Adrenal gland (tissue), 19 donors: ENCODE measurements at places on chromosomes 7 and 10. TPM values are rescaled to one million over a fixed set of nuclear protein-coding genes. Genes with fewer than 3 reads are reported as not detected.
A peak's percentile ranks its signal among the peaks of the same experiment; 100 is the strongest.

LOXL4 gene
- 0.61 TPM for total RNA-seq

TDRD1 gene
- total RNA-seq: not detected

DNA sequence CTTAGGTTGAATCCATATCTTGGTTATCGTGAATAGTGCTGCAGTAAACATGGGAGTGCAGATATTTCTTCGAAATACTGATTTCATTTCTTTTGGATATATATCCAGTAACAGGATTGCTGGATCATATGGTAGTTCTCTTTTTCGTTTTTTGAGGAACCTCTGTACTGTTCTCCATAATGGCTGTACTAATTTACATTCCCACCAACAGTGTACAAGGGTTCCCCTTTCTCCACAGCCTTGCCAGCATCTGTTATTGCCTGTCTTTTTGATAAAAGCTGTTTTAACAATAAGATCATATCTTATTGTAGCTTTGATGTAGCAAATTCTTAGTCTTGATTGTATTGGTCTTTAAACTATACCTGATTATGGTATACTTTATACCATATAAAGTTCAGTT lies 45.3 kb downstream of the ZNRF2 start:
- no peak for DNase-seq

MYH16 gene
- 0.28 TPM for total RNA-seq

- peak; percentile 95 for DNase-seq
These were observed at the start of gene COMTD1 for GRCh38 chr10:75235375-75236177. Gene COMTD1, minus strand, starts transcription at chr10:75235957. Its CDS starts 29 bp downstream, at chr10:75235928.

- no peak for DNase-seq
These were observed 59.3 kb upstream of the IGFBP3 start for GRCh38 chr7:45980181-45980905.

- no peak for DNase-seq
These were observed 35.8 kb downstream of the FOXP2 start for GRCh38 chr7:114450431-114450830.

NKX2-3 gene
- total RNA-seq: not detected

DNA sequence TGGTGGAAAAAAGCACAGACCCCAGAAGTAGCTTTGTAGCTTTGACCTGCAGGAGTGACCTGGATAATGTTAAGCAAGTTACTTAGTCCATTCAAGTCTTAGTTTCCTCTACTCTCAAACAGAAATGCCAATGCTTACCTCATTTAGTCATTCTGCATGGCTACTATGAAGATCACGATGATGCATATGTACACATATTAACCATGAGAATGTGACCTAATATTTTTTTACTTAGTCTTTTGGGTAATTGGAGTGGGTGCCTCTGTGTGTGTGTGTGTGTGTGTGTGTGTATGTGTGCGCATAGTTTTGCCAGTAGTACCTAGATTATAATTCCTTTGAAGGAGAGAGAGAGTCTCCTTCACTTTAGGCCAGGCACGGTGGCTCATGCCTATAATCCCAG lies 95.8 kb downstream of the NRP1 start:
- DNase-seq: no peak

DNA sequence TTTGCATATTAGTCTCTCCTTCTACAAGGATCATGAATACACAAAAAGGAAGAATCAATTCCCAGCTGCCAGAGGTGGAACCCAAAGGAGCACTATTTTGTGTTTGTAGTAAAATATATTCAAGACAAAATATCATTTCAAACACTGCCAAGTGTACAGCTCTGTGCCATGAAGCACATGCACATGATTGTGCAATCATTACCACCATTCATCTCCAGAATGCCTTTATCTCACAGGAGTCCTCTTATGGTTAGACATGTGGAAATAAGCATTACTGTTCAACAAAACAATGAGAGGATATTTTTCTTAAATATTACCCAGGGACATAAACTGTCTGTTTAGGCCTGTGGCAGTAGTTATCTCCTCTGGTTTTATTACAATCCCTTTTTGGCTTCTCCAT lies 151.4 kb upstream of the PPP1R3A start:
- DNase-seq: no peak

GRCh38 chr7:68417002-68417401 lies 1181.3 kb upstream of the AUTS2 start:
- DNase-seq: no peak

DNA sequence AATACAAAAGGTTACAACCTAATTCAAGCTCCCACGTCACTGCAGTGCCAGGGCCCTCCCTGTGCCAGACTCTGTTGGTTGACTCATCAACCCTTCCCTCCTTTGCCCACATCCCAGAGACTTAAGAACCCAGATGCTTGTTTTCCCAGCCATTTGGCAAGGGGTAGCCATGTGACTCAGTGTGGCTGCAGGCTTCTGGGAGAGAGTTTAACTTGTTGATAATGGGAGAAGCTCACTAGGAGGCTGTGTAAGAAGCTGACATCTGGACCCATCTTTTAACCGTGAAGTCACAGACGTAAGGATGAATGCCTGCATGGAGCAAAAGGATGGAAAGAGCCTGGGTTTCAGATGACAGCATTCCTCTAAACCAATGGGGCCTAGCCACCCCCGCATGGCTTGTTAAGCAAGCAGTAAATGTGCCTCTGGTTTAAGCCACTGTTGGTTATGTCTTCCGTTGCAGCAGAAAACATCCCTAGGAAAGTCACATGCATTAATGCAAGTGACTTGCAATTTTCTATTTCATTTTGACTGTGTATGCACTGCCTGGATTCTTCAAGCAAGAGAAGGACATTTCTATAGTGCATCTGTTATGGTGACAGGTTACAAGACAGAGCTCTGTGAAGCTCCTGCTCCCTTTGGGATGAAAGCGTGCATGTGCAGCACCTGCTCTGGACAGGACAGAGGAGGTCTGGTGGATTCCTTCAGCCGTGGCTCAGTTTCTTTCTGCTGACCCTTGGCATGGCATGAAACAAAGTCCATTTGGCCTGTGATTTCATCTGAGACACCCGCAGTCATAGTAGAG lies 57.5 kb upstream of the CREB5 start:
- DNase-seq: no peak

GRCh38 chr10:5563991-5564536 lies 39.3 kb downstream of the CALML3 start:
- DNase-seq: no peak

GRCh38 chr7:157460721-157461120 lies 123.9 kb downstream of the DNAJB6 start:
- DNase-seq: no peak

- DNase-seq: no peak
These were observed 51.5 kb downstream of the CCNY start for GRCh38 chr10:35387768-35388167.

BHLHA15 gene
- total RNA-seq: 3.6 TPM

MGAM2 gene
- not detected for total RNA-seq

- DNase-seq: no peak
These were observed 163.3 kb upstream of the MTPN start for GRCh38 chr7:136140469-136140868.

- no peak for DNase-seq
These were observed 3.1 kb upstream of the ARID5B start for GRCh38 chr10:61898435-61898778.

SUV39H2 gene
- total RNA-seq: 8.1 TPM

DNA sequence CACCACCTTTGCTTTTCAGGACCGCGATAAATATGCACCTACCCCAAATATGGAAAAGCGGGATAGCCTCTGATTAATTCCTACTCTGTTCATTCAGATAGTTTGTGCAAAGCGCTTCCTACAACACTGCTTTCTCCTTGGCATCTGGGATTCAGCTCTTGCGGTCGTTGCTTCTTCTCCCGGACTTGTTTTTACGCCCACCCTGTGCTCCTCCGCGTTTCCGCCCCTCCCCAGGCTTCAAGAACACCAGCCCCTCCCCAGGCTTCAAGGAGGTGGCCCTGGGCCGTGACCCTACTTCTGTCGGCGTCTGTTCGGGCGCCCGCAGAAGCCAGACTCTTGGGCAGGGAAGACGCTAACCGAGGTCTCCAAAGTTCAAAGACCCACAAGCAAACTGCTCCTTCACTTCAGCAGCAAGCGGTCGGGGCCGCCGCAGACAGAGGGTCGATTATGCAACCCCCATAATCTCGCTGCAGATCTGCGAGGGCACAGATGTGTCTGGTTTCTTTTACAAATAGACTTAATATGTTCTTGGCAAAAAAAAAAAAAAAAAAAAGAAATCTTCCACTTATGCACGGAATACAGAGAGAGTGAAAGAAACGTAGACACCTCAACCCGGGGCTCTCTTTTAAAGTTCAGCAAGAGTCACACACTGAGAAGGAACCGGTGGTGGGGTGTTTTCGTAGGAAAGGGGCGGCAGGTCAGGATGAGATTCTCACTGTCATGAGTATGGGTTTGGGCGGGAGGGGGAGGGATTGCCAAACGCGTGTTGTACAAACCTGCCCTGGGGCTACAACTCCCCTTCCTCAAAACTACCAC lies 1.9 kb downstream of the DLX5 start:
- DNase-seq: no peak

PRKAG2 gene
- 14.6 TPM for total RNA-seq

DNA sequence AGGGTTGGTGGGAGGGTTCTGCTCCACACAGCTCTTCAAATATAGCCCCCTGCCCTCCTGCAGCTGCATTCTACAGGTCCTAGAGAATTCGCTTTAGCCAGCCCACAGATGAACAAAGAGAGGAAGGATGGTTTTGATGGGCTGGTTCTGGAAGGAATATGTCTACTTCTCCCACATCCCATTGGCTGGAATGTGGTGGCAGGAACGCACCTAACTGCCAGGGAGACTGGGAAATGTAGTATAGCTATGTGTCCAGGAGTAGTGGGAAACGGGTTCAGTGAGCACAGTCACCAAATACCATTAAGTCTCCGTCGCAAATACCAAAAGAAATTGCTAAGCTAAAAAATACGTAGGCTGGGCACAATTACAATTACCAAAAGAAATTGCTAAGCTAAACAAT lies 7.3 kb upstream of the PTER start:
- DNase-seq: no peak

GRCh38 chr10:127024685-127025435 lies 119.6 kb downstream of the DOCK1 start:
- peak; percentile 5 for DNase-seq

DNA sequence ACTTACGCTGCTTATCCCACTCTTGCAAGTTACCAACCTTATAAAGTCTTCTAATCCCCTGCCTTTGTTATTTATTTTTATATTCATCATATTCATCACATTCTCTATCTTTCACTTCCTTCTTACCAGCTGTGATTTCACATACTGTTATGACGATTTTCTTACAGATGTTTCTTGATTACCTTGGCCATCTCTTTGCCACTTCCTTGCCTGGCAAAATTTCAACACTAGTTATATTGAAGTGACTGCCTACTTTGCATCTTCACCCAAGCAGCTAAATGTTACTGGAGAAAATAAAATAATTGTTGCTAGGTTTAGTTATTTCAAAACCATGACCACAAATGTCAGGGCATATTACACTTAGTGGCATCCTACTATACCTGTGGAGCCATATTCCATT lies 8.8 kb upstream of the STEAP4 start:
- no peak for DNase-seq

MXI1 gene
- 43.5 TPM for total RNA-seq

DNA sequence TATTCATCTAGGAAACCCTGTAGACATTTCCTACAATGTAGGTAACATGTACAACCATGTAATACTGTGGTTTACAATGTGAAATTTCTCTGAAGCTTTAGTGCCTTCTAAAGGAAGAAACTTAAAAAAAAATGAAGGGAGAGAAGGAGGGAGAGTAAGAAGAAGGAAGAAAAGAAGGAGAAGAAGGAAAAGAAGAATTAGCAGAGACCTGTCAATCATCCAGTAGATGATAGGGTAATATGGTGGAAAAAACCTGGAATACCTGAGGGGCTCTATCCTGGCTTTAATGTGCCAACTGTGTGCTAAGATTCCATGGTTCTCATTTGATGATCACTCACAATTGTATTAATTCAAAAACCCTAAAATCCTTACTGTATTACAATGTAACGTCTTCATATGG lies 2.6 kb upstream of the LRRN3 start:
- DNase-seq: no peak

CLDN4 gene
- 0.78 TPM for total RNA-seq

DNA sequence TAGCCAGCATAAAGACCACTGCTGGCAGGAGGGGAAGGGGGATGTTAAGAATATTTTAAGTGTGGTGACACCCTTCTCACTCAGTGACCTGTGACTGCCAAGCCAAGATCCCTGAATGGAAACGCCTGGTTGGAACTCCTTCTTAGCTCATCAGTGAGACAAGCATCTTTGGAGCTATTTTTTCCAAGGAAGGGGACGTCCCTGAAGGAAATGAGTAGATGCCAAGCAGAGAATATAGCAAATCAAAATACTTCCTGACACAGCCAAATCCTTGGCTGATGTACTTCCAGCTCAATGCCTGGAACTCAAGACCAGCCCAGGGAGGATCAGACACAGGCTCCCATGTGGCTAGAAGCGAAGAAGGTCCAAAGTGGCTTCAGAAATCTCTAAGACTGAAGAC lies 82.2 kb downstream of the SORBS1 start:
- no peak for DNase-seq

DNA sequence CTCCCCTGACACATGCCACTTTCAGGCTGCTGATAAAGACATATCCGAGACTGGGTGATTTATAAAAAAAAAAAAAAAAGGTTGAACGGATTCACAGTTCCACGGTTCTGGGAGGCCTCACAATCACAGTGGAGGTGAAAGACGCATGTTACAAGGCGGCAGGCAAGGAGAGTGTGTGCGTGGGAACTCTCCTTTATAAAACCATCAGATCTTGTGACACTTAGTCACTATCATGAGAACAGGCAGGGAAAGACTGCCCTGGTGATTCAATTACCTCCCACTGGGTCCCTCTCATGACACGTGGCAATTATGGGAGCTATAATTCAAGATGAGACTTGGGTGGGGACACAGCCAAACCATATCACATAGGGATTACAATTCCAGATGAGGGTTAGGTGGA lies 181.5 kb downstream of the TCERG1L start:
- DNase-seq: no peak

GRCh38 chr7:106681815-106682495 lies 21.0 kb upstream of the CCDC71L start:
- no peak for DNase-seq

DNA sequence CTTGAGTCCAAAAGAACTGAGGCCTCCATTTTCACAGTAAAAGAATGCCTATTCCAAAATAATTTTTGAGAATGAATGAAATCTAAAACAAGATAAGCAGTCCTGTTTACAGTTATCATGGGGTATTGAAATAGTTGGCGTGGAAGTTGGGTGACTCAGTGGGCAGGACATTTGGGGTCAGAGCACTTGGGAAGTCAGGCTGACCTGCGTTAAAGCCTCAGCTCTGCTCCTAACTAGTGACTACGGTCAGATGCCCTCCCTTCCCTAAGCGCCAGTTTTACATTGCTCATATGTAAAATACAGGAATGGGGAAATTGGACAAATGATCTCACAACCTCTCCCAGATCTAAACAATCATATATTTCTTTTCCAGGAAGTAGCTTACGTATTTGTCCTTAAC lies 2.3 kb upstream of the PAPSS2 start:
- peak; percentile 82 for DNase-seq

GRCh38 chr10:81027223-81027622 lies 489.5 kb downstream of the SH2D4B start:
- no peak for DNase-seq
